ENCODE measurements at places on chromosomes 4 and X. TPM values are rescaled to one million over a fixed set of nuclear protein-coding genes. Genes with fewer than 3 reads are reported as not detected.

DNA sequence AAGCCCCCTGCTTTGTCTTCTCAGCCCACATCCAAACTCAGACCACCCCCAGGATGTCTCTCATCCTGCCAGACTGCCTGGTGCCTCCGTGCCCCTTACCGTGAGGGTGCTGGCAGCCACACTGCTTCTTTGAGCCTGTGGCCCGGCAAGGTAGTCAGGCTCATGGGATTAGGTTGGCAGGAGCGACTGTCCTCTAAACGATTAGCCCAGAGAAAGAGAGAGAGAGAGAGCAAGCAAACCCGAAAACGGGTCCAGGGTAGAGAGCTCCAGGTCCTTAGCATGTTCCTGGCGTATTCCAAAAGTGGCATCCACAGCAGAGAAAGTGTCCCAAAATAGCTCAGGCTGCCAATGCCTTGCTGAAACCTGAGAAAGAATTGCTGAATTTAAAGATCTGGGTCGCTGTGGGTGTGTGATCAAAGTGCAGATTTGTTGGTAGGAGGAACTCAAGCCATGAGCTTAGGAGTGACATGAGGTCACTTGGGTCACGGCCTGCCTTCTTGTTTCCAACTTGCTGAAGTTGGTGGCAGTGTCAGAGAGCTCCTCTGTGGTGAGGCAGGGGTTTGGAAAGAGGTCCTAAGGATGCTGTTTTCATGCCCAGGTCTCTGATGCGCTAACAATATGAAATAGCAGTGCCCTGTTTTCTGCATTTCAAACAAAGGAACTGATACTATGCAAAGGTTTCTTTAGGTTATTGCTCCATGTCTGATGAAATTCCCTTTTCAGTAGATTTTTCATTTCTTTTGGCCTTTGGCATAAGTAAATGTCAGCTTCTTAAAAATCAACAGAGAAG lies 81.6 kb downstream of the RTL9 start:
- no peak for DNase-seq

DNA sequence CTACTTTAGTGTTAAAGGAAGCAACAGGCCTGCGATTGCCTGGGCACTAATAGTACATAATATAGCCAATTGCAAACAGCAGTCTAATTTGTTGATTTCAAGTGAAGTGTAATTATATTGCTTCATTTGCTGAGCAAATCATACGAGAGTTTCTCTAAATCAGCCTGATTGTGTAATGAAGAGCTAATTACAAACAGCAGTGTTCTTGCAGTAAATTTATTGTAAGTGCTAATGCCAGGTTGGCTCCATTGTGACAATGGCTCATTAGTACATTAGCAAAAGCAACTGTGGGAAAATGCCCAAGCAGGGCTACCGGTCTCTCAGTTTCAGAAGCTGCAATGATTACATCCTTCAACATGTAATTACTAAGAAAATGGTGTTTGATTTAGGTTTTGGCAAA lies 591.5 kb downstream of the GALNTL6 start:
- DNase-seq, result no peak

DNA sequence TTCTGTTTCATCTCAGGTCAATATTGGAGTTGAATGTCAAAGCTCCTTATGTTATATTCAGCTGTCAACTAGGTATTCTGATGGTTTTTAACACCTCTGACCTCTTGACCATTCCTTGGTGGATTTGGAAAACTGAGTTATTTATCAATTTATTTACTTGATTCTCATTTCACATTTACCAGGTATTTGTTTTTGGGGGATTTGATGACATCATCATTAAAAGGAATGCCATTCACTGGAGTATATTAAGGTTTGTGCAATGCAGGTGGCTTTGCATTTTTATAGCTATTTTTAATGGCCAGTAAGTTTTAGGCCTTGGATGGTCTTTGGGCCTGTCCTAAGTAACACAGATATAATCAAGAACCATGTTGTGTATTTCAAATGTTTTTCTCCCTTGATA lies 67.2 kb downstream of the TSPAN7 start:
- no peak for DNase-seq

- DNase-seq, result no peak
Observed at GRCh38 chr4:56701644-56702043, 20.5 kb upstream of the HOPX start.

BCOR gene
- 38.5 TPM for total RNA-seq

ANK2 gene
- not detected for total RNA-seq

XAGE1A gene
- not detected for total RNA-seq

DNA sequence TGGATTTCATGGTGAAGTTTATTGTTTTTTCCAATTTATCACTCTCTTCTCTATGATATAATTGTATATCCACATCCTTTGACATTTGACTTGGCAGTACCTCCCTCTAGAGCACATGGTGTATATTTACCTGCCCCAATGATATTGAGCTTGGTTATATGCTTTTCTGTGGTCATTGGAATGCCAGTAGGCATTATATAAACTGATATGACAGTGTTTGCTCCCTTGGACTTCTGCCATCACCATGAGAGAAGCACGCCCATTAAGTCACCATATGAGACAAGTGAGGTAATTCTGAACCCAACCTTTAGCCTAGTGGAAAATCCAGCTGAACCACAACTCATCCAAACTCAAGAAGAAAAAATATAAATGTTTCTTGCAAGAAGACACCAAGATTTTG lies 2761.5 kb downstream of the ARAP2 start:
- no peak for DNase-seq

DNA sequence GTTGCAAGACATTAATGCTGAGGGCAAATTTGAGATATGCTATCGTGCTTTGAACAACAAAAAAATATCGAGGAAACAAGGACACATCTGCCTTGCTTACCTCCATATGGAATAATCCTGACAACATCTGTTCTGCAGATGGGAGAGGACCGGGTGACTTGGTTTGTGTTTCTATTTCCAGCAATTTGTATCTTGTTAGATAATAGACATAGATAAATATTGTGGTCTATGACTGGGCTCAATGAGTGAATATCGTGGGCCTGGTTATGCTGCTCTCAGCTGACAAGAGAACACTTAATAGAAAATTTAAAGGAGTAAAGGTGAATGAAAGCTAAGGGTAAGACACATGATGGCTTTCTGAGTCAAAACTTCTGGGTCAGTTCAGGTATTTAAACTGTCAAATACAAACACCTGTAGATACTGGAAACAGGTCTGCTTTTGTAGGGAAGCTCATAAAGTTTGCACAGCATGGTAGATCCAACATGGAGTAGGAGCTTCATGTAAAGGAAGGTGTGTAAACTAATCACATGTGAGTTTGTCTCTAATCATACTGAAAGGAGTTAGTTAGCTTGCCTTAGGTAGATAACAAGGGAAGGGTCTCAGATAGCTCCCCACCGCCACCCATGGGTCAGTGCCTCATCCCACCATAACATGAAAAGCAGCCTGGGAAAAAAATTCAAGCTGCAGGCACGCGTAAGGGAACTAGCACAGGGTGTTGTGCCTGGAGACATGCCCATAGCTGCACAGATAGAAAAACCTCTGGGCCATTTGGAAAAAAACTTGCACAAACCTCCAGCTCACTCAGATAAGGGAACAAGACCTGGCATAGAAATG lies 904.1 kb upstream of the EPHA5 start:
- DNase-seq, result no peak

STATH gene
- total RNA-seq, result not detected

PGRMC1 gene
- 18.4 TPM for total RNA-seq

SCD5 gene
- total RNA-seq, result 0.41 TPM

DNA sequence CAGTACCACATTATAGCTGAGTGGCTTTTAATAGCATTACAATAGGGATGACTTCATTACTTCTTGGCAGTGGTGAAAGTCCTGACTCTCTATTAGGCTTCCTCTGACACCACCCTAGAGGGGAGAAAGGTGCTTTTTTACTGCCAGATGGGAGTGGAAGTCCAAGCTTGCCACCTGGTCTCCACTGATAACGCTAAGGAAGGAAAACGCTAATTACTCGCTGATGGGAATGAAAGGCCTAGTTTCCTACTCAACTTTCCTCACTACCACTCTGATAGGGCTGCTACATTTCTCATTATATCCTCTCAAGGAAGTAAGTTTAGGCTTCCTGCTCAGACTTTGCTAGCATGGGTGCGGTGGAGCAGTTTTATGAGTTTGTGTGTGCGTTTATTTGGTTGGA lies 62.3 kb upstream of the PAGE3 start:
- no peak for DNase-seq

GRCh38 chr4:103938488-103938887 lies 218.7 kb upstream of the TACR3 start:
- DNase-seq, result no peak

- no peak for DNase-seq
Observed at GRCh38 chr4:186717556-186717955, 6.1 kb downstream of the FAT1 start.

DNA sequence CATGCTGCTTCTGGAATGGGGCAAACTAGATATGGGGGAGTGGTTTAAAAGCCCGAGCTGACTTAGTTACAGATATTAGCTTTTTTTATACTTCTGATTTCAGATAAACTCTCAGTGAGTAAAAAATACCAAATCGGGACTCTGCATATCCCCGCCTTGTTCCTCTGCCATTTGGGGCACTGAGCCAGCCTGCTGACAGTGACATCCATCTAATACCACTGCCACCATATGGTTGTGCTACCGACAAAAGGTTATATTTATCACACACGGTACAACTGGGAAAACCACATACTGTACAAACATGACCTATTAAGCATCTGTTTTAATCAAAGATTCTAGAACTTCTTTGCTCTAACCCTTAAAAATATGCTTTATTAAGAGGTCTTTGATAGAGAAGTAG lies 78.7 kb downstream of the GALNT7 start:
- no peak for DNase-seq

ADGRG2 gene
- total RNA-seq, result not detected

GRCh38 chr4:127506283-127506682 lies 126.5 kb upstream of the INTU start:
- DNase-seq, result no peak

FGB gene
- total RNA-seq, result not detected

FAM184B gene
- total RNA-seq, result not detected

- no peak for DNase-seq
Observed at GRCh38 chrX:100316987-100317386, 93.1 kb downstream of the PCDH19 start.

DNA sequence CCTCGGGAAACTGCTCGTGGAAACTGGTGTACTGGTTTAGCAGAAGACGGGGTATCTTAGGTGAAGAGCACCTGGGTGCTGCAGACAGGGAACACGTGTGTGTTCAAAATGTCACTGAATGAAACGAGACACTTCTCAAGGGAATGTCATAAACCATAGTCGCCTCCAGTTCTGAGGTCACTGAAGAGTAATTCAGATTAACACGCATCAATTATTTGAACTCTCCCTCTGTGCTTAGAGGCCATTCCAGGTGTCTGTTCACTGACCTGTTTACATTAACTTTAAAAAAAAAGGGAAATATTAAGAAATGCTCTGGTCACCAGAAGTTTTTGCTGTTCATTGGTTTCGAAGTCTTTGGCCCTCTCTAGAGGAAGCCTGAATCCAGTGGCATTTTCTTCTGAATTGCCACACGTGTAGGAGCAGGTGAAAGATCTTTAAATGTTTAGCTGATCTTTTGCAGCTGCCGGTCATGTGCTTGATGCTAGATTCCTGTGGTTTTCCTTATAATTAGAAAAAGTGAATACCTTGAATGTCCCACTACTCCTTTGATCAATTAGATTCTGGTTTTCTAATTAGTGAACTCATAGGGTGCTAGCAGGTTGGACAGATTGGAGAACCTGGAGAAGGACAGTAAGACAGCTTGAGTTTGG lies 330.5 kb downstream of the ARHGAP10 start:
- DNase-seq, result no peak

DNA sequence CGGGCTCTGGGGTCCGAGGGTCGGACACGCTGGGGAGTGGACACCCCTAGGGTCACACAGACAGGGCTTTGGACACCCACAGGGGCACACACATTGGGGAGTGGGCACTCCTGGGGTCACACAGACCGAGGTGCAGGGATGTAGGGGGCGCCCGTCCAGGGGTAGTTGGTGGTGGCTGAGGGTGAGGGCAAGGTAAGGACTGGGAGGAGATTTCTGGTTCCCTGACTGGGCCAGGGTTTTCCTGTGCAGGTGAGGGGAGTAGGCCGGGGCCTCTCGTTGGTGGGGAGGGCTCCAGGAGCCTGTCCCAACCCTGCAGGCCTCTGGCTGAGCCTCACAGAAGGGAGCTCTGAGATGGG lies 21.9 kb upstream of the WDR45 start:
- no peak for DNase-seq

DNA sequence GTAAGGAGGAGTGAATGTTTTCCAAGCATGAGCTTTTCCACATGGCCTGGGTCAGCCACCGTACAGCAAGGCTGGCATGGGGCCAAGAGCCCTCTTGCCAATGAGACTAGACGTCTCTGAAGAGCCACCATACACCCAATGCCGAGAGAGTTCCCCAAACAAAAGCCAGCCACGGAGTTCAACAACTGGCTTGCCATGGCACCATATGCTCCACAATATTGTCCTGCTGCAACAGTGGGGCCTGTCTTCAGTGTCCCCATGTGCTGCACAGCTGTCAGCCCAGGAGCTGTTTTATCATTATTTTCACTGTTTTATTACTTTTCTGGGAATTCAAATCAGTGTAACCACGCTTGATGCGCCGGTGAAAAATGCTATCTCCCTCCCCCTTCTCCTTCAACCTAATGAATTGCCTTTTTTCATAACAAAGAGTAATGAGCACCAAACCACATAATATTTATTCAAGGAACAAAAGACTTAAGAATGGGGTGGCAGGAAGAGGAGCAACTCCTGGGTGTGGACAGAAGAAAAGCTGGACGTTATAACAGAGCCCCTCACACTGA lies 18.4 kb downstream of the MAML3 start:
- no peak for DNase-seq

DNA sequence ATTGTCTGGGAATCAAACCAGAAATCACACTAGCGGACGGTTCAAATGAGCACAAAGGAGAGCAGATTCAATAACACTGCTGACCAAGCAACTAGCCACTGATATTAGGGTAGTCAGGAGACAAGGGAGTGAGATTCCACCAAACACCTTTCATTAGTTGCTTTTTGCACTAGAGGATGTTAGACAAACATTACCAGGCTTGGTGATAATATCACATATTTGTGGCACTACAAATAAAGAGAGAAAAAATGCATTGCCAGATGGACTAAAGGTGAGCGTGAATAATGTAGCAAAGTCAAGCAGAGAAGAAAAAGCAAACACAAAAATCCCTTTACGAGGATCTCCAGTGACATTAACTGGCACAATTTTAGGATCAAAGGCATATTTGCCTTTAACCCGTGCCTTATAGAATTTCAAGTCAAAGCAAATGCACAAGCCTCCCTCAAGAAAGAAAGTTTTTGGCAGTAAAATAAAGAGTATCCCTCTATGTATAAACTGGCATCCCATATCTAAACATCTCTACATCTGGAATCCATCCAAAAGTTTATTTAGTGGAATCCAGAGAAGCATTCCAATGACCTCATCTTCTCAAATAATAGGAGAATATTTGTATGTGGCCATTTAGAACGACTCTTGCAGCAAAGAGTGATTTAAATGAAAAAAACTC lies 290.9 kb downstream of the KCTD8 start:
- DNase-seq, result no peak

SMIM10 gene
- total RNA-seq, result not detected
